ENCODE measurements at places on chromosomes 4 and X.
A peak's percentile ranks its signal among the peaks of the same experiment; 100 is the strongest.

GRCh38 chr4:138659812-138660316, 355.7 kb upstream of the NOCT start:
- H3K4me3 ChIP-seq = no peak overlapping the region
- H3K36me3 ChIP-seq = no peaks in the 10 kb centered on the region
- H3K27me3 ChIP-seq = peaks cover 7% of the 10 kb centered on the region
- no peak for DNase-seq

- no peak for DNase-seq
- no peak overlapping the region for H3K27ac ChIP-seq
- H3K4me3 ChIP-seq = no peak overlapping the region
- peaks cover 2% of the 10 kb centered on the region for H3K27me3 ChIP-seq
- no peaks in the 10 kb centered on the region for H3K36me3 ChIP-seq
Observed at GRCh38 chr4:41067369-41067768, 147.0 kb downstream of the APBB2 start.

GRCh38 chr4:82084747-82085146, 289.0 kb downstream of the HNRNPD start:
- H3K4me1 ChIP-seq = no peaks in the 10 kb centered on the region
- no peaks in the 10 kb centered on the region for H3K36me3 ChIP-seq
- no peak overlapping the region for H3K4me3 ChIP-seq
- H3K27ac ChIP-seq = no peak overlapping the region
- DNase-seq = no peak

DNA sequence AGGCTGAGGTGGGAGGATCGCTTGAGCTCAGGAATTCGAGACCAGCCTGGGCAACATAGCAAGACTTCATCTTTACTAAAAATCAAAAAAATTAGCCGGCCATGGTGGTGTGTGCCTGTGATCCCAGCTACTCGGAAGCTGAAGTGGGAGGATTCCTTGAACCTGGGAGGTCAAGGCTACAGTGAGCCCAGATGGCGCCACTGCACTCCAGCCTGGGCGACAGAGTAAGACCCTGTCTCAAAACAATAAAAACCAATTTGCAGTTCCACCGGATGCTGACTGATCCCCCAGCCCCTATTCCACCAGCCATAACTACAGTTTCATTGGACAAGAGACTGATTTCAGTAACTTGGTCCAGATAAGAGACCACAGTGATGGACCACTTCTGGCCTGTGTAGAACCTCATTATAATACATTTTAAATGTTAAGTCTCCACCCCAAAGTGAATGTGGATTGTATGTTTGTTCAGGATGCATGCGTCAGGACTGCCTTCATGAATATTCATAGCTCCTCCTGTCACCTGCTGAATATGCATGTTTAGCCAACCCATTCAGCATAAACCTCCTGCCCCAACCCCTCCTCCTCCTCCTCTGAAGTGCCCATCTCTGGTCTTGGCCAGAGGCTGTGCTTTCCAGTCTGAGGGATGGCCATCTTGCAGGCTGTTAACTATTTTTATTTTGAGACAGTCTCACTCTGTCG, 2.3 kb upstream of the SLBP start:
- no peak for DNase-seq
- no peaks in the 10 kb centered on the region for H3K27me3 ChIP-seq
- peaks cover 58% of the 10 kb centered on the region for H3K4me1 ChIP-seq

- no peaks in the 10 kb centered on the region for H3K4me1 ChIP-seq
- H3K27me3 ChIP-seq = no peaks in the 10 kb centered on the region
- H3K36me3 ChIP-seq = peaks cover 69% of the 10 kb centered on the region
- H3K4me3 ChIP-seq = no peak overlapping the region
- DNase-seq = peak; percentile 25
- H3K27ac ChIP-seq = no peak overlapping the region
Observed at GRCh38 chr4:13599159-13599558, 28.4 kb downstream of the BOD1L1 start.

- no peak overlapping the region for H3K4me3 ChIP-seq
- H3K36me3 ChIP-seq = no peaks in the 10 kb centered on the region
- H3K27me3 ChIP-seq = no peaks in the 10 kb centered on the region
Observed at GRCh38 chr4:112085156-112086035, 59.9 kb upstream of the FAM241A start.

DNA sequence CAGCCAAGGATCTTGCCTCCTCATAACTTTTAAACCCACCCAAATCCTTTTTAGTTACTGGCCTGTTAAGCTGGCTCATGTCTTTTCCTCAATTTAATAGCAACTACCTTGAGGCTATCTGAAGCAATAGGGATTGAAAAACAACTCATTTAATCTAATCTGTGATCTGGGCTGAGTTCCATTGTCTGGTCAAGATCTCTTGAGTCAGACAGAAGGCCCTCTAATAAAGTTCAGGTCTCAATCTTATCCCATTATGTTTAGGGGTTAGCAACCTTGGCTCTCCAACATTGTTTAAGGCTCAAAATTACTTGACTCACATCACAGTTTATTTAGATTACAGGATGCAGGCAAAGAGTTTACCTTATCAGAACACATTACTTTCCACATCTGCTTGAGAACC, 436.1 kb downstream of the ANKRD50 start:
- no peak for DNase-seq
- no peak overlapping the region for H3K27ac ChIP-seq
- no peaks in the 10 kb centered on the region for H3K27me3 ChIP-seq
- H3K36me3 ChIP-seq = peaks cover 1% of the 10 kb centered on the region
- no peak overlapping the region for H3K4me3 ChIP-seq

DNA sequence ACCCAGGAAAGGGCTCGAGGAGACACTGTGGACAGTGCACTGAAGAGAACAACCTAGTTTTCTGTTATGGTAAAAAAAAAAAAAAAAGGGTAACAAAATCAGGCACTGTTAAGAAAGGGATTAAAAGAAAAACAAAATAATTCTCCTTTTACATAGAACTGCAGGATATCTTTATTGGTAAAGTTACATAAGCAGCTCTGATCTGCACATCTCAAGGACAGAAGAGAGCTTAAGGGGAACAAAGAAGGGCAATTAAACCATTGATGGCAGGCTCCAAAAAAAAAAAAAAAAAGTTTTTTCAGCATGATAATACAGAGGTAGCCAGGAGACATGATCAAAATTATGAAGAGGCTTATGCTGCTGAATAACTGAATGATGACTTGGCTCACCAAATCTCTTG, 85.0 kb downstream of the HDAC8 start:
- peaks cover 3% of the 10 kb centered on the region for H3K27me3 ChIP-seq
- H3K27ac ChIP-seq = no peak overlapping the region
- H3K4me3 ChIP-seq = no peak overlapping the region
- DNase-seq = no peak

- no peak for DNase-seq
- H3K4me1 ChIP-seq = peaks cover 12% of the 10 kb centered on the region
- H3K4me3 ChIP-seq = no peak overlapping the region
- H3K27ac ChIP-seq = no peak overlapping the region
Observed at GRCh38 chrX:74493806-74494205, 72.5 kb downstream of the SLC16A2 start.

Measured in nephron progenitor cell (in vitro differentiated cells).